ENCODE measurements at places on chromosomes 12 and 14. TPM values are rescaled to one million over a fixed set of nuclear protein-coding genes. Genes with fewer than 3 reads are reported as not detected.

Gene LACRT
- not detected for total RNA-seq

Gene LHX5
- not detected for total RNA-seq

Gene OR6C2
- total RNA-seq = not detected

Gene KRT83
- not detected for total RNA-seq

Gene ARHGDIB
- 7.2 TPM for total RNA-seq

Gene CPSF2
- total RNA-seq = 58.1 TPM

Gene PPFIA2
- total RNA-seq = 0.74 TPM

Gene PLA2G1B
- total RNA-seq = not detected

Gene NFATC4
- 77.9 TPM for total RNA-seq

Gene SLC4A8
- 4.7 TPM for total RNA-seq

Gene PRR4
- total RNA-seq = 3.4 TPM

Gene HPD
- 1.1 TPM for total RNA-seq

Gene GRIP1
- total RNA-seq = 0.90 TPM

Gene RPL36AL
- total RNA-seq = 180 TPM

Gene NCAPD2
- 45.1 TPM for total RNA-seq

Gene DCN
- total RNA-seq = 2,298 TPM

Gene TAS2R42
- total RNA-seq = not detected

Gene GALNT8
- total RNA-seq = not detected

Gene IL26
- not detected for total RNA-seq

Gene ZDHHC22
- total RNA-seq = not detected

Gene KCNA5
- not detected for total RNA-seq

Gene IFNG-AS1
- 0.09 TPM for total RNA-seq

Gene IQSEC3
- 0.41 TPM for total RNA-seq

Gene CCNT1
- total RNA-seq = 21.1 TPM

Gene ADCY4
- total RNA-seq = 6.3 TPM

Gene KRT78
- total RNA-seq = not detected

Gene COCH
- not detected for total RNA-seq

Gene TRHDE
- 1.1 TPM for total RNA-seq

Gene EML5
- under 0.01 TPM for total RNA-seq

Gene GALNT9
- total RNA-seq = 0.49 TPM

Gene GUCY2C
- total RNA-seq = not detected

Gene CCDC177
- not detected for total RNA-seq

Gene SYCP3
- total RNA-seq = 0.18 TPM

Gene OR6C76
- total RNA-seq = not detected

Gene ZFYVE21
- 68.4 TPM for total RNA-seq

Gene RILPL2
- 3.6 TPM for total RNA-seq

Gene MYO1H
- not detected for total RNA-seq

Gene AVPR1A
- total RNA-seq = 0.41 TPM

Gene ZFHX2
- total RNA-seq = 0.41 TPM

Gene DENND5B
- 6.8 TPM for total RNA-seq

Gene SCN8A
- 17.2 TPM for total RNA-seq

Gene FAM90A1
- total RNA-seq = not detected

Gene KRT75
- not detected for total RNA-seq

Gene TAS2R20
- 1.9 TPM for total RNA-seq

Gene SLC2A14
- total RNA-seq = not detected

Gene ARHGAP9
- 0.18 TPM for total RNA-seq

Gene C14orf180
- not detected for total RNA-seq

Gene TAS2R19
- total RNA-seq = 6.3 TPM

All from fibroblast of the aortic adventitia (primary cell).